ENCODE measurements at places on chromosomes 16 and 17. TPM values are rescaled to one million over a fixed set of nuclear protein-coding genes. Genes with fewer than 3 reads are reported as not detected.

DNA sequence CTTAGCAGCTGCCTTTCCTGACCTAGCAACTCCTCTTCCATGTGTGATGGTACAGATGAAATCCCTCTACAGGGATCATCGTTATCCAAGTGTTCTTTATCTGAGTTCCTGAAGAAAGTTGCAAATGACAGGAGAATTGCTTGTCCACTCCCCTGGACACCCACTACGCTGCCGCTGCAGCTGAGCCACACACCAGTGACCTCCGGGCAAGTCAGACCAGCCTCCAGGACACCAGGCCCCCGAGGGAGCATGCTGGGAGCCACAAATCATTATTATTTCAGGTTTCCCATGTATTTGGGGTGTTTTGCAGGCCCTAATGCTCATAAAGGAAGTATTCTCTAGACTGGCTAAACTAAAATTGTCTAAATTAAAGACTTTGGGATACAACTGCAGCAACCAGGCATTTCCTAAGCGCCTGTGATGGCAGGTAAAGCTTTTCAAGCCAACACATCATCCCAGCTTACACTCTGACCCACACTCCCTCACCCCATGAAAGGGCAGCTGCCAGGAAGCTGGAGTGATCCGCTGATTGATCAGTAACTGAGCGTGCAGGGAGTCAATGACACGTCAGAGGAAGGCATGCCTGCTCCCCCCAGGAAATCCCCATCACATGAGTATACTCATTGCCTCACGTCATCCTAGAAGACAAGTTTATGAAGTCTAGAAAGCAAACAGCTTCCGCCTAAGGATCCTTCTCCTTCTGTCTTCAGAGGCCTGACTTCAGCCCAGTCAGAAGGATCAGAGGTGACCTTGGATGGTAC, 14.4 kb downstream of the FA2H start:
- DNase-seq, result no peak

DNA sequence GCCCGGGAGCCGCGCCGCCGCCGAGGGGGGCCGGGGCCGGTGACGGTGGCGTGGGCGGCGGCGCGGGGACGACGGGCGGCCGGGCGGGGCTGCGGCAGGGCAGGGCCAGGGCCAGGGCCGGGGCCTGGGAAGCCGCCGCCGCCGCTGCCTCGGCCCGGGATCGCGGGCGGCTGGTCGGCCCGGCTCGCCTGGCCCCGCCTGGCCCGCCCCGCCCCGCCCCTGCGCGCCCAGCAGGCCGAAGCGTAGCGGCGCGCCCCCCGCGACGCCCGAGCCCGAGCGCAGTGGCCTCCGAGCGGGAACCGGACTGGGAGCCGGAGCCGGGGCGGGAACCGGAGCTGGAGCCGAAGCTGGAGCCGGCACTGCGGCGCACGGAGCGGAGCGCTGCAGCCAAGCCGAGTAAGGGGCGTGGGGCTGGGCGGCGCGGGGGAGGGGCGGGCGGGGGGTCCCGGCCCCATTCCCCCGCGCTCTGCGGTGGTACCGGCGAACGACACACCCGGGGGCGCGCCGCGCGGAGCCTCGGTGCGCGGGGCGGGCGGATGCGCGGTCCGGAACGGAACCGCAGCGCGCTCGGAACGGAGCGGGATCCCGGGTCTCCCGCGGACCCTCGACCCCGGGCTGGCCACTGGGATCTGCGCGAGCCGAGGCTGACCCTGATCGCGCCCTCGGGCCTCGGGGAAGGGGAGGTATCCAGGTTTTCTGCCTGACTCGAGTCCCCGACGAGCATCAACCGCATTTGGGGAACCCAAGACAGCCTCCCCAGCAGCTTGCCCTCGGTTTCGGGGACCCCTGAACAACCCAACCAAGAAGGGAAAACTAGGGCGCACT, at the start of gene BEAN1:
BEAN1 (plus strand) TSS at position 260 of the 825 bp plus-strand sequence. CDS start 10,382 bp downstream, outside the sequence.
- DNase-seq, result no peak

Gene MT4
- total RNA-seq, result not detected

GRCh38 chr17:31397256-31397939, 5.9 kb downstream of the RAB11FIP4 start:
- no peak for DNase-seq

Gene FASN
- 82.6 TPM for total RNA-seq

Gene SMTNL2
- not detected for total RNA-seq

Gene CPHXL2
- total RNA-seq, result not detected

Gene TBC1D3H
- not detected for total RNA-seq

DNA sequence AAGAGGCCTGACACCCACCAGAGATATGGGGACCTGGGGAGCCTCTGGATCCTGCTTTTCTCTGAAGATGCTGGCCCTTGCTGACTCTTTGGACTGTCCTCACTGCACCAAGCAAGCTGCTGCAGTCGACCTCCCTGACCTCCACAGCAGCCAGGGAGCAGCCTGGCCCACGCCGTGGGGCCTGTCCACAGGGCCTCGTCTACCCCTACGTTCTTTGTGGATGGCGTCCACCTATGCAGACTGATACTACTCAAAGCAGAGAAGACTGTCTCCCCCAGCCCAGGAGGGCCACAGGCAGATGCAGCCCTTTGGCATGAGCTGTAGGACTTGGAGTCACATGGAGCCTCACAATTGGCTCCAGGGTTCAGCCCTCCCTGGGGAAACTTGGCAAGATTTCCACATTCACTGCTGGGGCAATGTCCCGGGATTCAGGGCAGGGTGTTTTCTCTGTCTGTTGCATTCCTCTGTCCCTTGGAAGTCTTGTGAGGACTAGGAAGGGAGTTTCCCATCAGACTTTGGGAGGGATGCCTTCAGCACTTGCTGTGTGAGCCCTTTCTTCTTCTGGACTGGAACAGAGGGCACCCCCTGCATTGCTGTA, 152.2 kb downstream of the NTN1 start:
- no peak for DNase-seq

GRCh38 chr16:51035711-51036110, 115.4 kb downstream of the SALL1 start:
- DNase-seq, result no peak

Gene CACNG3
- not detected for total RNA-seq

Gene ADAD2
- 0.47 TPM for total RNA-seq

- DNase-seq, result no peak
These were observed 2.6 kb downstream of the RARA start for GRCh38 chr17:40311575-40311974.

Gene OR1G1
- not detected for total RNA-seq

Gene CD300E
- not detected for total RNA-seq

DNA sequence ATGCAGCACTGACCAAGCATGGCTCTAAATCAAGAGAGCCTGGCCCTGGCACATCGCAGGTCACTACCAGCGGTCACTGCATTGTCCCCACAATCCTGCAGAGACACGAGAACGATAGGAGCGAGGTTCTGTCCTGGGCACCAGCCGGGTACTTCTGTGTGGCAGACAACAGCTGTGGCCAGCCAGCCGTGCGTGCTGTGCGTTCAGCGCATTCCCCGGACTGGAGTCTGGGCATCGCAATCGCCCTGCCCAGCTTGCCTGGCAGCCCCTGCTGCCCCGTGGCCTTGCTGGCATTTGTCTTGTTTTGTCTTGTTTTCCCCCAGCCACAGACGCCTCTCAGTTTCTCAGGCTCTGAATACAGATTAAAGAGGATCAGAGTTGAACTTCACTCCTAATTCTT, 33.9 kb downstream of the COTL1 start:
- DNase-seq, result no peak

- no peak for DNase-seq
These were observed 12.4 kb upstream of the CACNG4 start for GRCh38 chr17:66952031-66952524.

Gene KRT35
- total RNA-seq, result not detected
